RKO (cell line): ENCODE measurements at places on chromosomes 2 and 18.
A peak's percentile ranks its signal among the peaks of the same experiment; 100 is the strongest.

DNA sequence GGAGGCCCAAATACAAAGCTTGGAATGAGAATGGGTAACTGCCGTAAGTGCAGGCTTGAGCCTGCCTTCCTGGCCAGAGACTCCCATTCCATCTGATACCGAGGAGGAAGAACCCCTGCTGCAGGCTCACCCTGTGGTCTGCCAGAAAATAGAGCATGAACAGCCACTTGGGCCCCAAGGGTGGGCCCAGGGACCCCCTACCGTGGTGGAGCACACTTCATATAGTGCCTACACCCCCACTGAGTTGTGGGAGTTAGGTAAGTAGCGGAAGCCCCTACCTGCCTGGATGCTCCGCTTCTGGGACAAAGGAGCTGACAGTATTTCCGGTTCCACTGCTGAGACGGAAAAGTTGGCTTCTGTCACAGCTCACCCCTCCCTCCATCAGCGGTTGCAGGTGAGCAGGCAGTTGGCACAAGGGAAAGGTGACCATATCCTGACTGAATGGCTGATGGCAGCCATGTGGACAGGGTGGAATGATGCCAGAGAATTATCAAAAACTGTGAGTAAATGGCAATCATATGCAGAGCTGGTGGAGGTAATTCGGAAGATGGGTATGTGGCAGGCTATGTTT is 11.5 kb upstream of the C2orf42 start:
- no peak for DNase-seq

DNA sequence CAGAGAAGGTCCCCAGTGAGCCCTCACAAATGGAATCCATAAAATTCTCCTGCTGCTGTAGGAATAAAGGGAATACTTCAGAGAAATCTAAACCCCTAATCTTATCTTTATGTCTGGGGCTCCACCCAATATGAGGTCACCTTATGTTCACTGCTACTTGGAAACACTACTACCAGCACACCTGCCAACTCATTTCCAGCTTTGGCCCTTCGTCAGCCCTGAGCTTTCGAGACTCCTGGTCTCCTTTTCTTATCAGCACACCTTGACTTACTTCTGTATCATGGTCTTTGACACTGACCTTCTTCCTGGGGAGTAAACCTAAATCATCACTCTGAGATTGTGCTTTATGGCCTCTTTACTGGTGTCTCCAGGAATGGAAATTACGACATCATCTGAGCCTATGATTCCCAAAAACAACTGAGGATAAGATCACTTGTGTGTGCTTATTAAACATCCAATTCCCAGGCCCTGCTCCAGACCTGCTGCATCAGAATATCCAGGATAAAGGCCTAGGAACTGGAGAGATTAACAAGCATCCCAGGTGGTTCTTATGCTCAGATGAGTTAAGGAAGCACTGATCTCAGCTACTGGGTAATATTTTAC is 22.2 kb upstream of the ASNSD1 start:
- no peak for DNase-seq

DNA sequence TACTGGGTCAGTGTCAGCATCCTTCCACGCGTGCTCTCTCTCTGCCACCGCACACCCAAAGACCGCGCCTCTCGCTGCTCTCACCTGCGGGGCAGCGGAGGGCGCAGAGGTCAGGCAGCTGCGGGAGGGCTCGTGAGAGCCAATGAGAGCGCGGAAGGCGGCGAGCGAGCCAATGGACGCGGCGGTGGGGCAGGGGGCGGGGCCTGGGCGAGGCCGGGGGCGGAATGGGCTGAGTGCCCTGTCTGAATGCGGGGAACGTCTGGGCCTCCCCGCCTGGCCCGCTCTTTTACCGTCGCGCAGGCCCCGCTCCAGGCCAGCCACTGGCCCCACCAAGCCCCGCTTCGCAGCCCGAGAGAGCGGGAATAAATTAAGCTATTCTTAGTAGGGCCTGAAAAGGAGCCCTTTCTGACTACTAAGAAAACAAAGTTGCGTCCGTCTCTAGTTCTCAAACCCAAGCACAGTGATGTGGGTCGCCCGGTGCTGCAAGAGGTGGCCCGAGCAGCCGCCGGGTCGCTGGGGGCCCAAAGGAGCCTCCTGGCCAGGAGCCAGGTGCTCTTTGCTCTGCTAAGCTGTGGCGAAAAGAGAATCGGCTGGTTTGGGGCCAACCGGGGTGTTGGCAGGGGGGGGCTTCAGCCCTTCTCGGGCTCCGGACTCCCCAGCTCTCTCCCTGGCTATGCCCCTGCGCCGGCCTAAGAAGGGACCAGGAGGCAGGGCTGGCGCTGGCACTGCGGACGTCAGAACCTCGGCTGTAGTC is 81.1 kb upstream of the GLI2 start:
- no peak for DNase-seq

DNA sequence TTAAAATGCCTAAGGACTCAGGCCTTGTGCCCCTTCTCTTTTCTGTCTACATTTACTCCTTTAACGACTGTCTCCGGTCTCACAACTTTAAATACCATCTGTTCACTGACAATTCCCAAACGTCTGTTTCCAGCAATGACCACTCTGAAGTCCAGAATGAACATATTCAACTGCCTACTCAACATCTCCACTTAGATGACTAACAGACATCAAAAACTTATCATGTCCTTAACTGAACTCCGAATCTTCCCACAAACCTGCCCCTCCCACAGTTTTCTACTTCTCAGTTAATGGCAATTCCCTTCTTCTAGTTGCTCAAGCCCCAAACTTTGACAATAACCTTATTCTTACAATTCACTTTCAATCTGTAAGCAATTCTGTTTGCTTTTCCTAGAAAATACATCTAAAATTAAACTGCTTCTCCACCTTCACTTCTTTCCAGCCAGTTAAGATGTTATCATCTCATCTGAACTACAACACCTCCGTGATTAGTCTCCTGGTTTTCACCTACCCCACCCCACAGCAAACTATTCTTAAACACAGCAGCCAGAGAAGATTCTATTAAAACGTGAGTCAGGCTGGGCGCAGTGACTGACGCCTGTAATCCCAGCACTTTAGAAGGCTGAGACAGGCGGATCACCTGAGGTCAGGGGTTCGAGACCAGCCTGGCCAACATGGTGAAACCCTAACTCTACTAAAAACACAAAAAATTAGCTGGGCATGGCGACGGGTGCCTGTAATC is 2.8 kb downstream of the C1D start:
- DNase-seq = no peak

- no peak for DNase-seq
Measured at GRCh38 chr2:30068067-30068466, 78.7 kb upstream of the YPEL5 start.

GRCh38 chr18:46073474-46074331 is 1.6 kb upstream of the PSTPIP2 start:
- peak; percentile 71 for DNase-seq

GRCh38 chr2:71882949-71883472 is 264.7 kb downstream of the CYP26B1 start:
- DNase-seq = no peak

DNA sequence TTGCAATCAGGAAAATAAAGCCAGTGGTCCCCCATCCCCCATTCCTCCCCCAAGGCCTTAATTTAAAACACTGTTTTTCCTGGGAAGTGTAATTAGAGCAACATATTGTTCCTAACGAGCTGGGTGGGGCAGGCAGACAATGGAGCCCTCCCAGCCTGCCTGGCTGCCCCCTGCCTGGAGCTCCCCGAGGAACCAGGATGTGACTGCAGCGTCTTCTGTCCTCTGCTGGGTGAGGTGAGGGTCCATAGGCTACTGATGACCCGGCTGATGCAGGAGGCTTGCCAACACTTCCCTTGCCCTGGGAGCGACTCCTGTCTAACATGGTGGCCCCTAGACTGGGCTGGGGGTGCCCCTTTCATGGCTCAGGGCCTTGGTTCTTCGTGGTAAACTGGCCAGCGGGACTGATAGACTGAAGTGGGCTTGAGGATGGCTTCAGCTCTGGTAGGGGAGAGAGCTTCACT is 152.4 kb downstream of the DYSF start:
- no peak for DNase-seq

GRCh38 chr2:128347701-128348539 is 29.3 kb upstream of the HS6ST1 start:
- DNase-seq = no peak

DNA sequence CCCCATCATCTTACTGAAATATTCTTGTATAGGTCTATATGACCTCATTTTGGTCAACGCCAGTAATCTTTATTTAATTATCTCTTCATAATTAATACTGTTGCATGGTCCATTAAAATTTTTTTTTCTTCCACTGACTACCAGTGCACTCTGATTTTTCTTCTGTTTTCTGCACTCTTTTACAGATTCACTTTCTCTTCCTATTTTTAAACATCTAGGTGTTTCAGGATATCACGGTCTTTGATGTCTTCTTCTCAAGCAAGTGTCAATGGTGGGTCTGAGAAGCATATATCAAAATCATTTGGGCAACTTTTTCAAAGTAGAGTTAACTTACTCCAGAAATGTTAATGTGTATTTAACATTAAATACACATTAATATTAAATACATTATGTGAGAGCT is 51.4 kb downstream of the CCDC141 start:
- no peak for DNase-seq

- DNase-seq = no peak
Measured at GRCh38 chr2:189255711-189256110, 76.2 kb upstream of the COL5A2 start.

GRCh38 chr18:2536493-2536892 is 34.8 kb downstream of the METTL4 start:
- no peak for DNase-seq

- no peak for DNase-seq
Measured at GRCh38 chr2:72127401-72128058, 20.1 kb downstream of the CYP26B1 start.

GRCh38 chr2:48760826-48761225 is 5.3 kb upstream of the LHCGR start:
- no peak for DNase-seq

- no peak for DNase-seq
Measured at GRCh38 chr2:175854129-175854528, 147.9 kb downstream of the LNPK start.
